ENCODE measurements at places on chromosomes 16 and 17.

- DNase-seq, result no peak
These were observed 1.2 kb downstream of the HSDL1 start for GRCh38 chr16:84143784-84144199.

GRCh38 chr16:66580605-66581209 is 1.4 kb downstream of the CMTM2 start:
- DNase-seq, result no peak

DNA sequence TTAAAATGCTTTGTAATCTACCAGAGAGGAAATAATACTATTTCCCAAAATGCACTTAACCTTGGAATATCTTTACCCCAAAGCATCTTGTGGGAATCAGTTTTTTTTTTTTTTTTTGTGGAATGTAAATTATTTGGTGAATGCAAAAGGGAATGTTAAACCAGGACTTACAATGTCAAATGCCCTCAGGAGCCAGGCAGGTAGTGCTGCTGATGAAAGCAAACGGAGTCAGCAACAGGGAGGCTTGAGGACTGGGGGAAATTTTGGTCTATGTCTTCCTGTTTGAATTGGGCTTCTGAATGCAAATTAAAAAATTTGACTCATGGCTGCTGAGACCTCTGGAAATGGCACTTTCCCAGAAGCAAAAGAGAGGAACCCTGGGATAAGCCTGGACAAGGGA is 96.5 kb upstream of the NLRP1 start:
- no peak for DNase-seq

GRCh38 chr16:12801511-12802042 is 2.1 kb downstream of the CPPED1 start:
- no peak for DNase-seq

DNA sequence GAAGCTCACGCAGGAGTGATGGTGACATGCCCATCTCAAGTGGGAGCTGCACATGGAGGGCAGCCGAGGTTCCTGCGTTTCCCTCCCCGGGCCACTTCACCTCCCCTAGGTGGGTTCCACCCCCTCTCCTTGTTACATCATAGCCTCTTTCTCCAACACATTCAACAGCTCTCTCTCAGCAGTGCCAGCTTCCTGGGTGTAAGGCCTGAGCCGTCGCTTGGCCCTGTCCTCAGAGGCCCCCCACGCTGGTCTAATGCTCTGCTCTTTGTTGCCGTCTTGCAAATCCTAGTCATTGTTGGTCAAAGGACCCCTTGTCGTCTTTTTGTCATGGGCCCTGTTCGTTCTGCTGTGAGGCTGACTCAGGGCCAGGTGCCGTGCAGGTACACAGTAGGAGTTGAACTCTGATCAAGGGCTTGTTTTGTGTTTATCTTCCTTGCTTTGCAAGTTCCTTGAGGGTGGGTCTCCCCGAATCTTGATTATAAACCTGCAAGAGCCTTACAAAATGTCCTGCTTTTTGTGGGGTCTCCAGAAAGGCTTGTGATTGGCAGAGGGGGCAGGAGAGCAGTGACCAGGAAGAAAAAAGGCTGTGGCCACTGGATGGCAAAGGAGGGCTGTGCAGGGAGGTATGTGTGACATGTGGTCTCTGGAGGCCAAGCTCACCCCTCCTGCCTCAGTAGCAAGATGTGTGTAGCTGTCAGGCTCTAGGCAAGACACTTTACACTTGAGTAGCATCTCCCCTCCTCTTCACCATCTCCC is 136.6 kb downstream of the CCDC182 start:
- no peak for DNase-seq
